ENCODE measurements at places on chromosomes 2 and 18. TPM values are rescaled to one million over a fixed set of nuclear protein-coding genes. Genes with fewer than 3 reads are reported as not detected.
A peak's percentile ranks its signal among the peaks of the same experiment; 100 is the strongest.

GRCh38 chr2:25311865-25312575 is 29.7 kb downstream of the DNMT3A start:
- H3K4me3 ChIP-seq: no peak overlapping the region
- no peaks in the 10 kb centered on the region for H3K27me3 ChIP-seq
- peak overlapping the region; percentile 79 for H3K27ac ChIP-seq
- peaks cover 34% of the 10 kb centered on the region for H3K4me1 ChIP-seq

UGT1A5 gene
- total RNA-seq: not detected

GRCh38 chr18:3447068-3447894 is 2.7 kb upstream of the TGIF1 start:
- H3K27me3 ChIP-seq: no peaks in the 10 kb centered on the region
- peak; percentile 12 for DNase-seq
- H3K27ac ChIP-seq: peak overlapping the region; percentile 96
- peaks cover 5% of the 10 kb centered on the region for H3K4me1 ChIP-seq
- peak overlapping the region; percentile 78 for H3K4me3 ChIP-seq
- H3K36me3 ChIP-seq: no peaks in the 10 kb centered on the region

DNA sequence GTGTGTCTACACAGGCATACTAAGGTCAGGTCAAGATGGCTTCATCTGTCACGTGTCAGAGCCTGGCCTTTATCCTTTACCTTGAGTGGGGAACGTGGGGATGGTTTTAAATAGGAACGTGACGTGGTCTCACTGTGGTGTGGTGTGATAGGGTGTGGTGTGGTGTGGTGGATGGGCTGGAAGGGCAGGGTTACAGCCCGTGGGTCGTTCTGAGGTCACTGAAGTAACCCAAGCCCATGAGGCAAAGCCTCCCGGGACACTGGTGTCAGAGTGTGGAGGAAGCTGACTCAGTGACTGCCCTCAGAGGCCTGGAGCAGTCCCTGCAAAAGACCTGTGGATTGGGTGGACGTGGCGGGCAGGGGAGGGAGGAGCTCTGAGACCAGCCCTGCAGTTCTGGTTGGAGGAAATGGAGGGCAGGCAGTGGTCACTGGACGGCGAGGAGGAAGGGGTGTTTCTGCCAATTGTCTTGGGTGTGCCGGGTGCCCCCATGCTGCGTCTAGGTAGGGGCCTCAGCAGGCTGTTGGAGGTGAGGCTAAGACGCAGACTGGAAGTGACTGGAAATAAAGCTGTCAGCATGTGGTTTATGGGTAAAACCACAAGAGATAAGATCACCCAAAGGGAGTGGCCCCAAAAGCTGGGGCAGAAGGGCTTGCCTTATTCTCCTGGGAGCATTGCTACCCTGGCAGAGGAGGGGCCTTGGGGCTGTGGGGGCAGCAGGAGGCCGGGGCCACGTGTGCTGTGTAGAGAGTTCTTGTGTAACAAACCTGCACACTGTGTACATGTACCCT is 84.8 kb downstream of the SH3RF3 start:
- H3K27me3 ChIP-seq: peaks cover 23% of the 10 kb centered on the region
- no peak overlapping the region for H3K4me3 ChIP-seq
- DNase-seq: peak; percentile 77
- H3K27ac ChIP-seq: no peak overlapping the region
- peaks cover 44% of the 10 kb centered on the region for H3K4me1 ChIP-seq

RAB6C gene
- total RNA-seq: not detected

GRCh38 chr2:142989273-142990204 is 112.1 kb downstream of the KYNU start:
- no peaks in the 10 kb centered on the region for H3K4me1 ChIP-seq
- H3K27ac ChIP-seq: no peak overlapping the region
- DNase-seq: peak; percentile 7
- no peaks in the 10 kb centered on the region for H3K36me3 ChIP-seq

ARHGEF4 gene
- 3.4 TPM for total RNA-seq

GRCh38 chr2:46521215-46521683 is 41.9 kb downstream of the TMEM247 start:
- H3K27me3 ChIP-seq: no peaks in the 10 kb centered on the region
- no peaks in the 10 kb centered on the region for H3K4me1 ChIP-seq
- no peak overlapping the region for H3K4me3 ChIP-seq
- H3K27ac ChIP-seq: no peak overlapping the region
- no peak for DNase-seq

GRCh38 chr2:116717832-116718231 is 1096.7 kb upstream of the DDX18 start:
- H3K4me1 ChIP-seq: no peaks in the 10 kb centered on the region
- H3K27ac ChIP-seq: no peak overlapping the region
- no peaks in the 10 kb centered on the region for H3K27me3 ChIP-seq
- no peak for DNase-seq
- no peaks in the 10 kb centered on the region for H3K36me3 ChIP-seq
- no peak overlapping the region for H3K4me3 ChIP-seq

CHRNG gene
- total RNA-seq: not detected

GRCh38 chr2:80510716-80511115 is 206.2 kb upstream of the LRRTM1 start:
- no peak for DNase-seq
- H3K27ac ChIP-seq: no peak overlapping the region
- H3K27me3 ChIP-seq: no peaks in the 10 kb centered on the region
- no peaks in the 10 kb centered on the region for H3K36me3 ChIP-seq
- H3K4me3 ChIP-seq: no peak overlapping the region

DNA sequence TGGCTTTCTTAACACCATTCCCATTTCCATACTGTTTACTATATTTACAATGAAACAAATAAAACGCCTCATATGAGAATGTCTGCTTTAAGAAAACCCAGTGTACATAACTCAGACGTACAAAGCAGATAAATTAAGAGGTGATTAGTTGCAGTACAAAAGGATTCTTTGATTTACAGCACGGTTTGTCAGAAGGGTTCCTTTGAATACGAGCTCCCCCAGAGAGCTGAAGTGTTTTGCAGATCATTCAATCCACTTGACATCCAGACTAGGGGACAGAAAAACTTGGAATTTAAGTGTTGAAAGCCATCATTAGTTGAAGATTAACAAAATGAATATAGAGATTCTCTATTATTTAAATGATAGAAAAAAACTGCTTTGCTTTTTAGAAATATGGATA is 72.5 kb downstream of the RAPGEF4 start:
- no peak overlapping the region for H3K27ac ChIP-seq
- H3K4me3 ChIP-seq: no peak overlapping the region
- H3K4me1 ChIP-seq: no peaks in the 10 kb centered on the region

SCTR gene
- not detected for total RNA-seq

CRACDL gene
- total RNA-seq: 0.79 TPM

- no peaks in the 10 kb centered on the region for H3K36me3 ChIP-seq
- peak within 1 kb of the TSS; percentile 76 for H3K4me3 ChIP-seq
- H3K27ac ChIP-seq: peak within 1 kb of the TSS; percentile 47
- H3K4me1 ChIP-seq: no peaks in the 10 kb centered on the region
- DNase-seq: peak; percentile 42
These were observed at the start of gene CHST10 for GRCh38 chr2:100416935-100417710. TSS of gene CHST10 (minus strand) at chr2:100417668. CDS start at chr2:100406675, 10,993 bp downstream.

DNA sequence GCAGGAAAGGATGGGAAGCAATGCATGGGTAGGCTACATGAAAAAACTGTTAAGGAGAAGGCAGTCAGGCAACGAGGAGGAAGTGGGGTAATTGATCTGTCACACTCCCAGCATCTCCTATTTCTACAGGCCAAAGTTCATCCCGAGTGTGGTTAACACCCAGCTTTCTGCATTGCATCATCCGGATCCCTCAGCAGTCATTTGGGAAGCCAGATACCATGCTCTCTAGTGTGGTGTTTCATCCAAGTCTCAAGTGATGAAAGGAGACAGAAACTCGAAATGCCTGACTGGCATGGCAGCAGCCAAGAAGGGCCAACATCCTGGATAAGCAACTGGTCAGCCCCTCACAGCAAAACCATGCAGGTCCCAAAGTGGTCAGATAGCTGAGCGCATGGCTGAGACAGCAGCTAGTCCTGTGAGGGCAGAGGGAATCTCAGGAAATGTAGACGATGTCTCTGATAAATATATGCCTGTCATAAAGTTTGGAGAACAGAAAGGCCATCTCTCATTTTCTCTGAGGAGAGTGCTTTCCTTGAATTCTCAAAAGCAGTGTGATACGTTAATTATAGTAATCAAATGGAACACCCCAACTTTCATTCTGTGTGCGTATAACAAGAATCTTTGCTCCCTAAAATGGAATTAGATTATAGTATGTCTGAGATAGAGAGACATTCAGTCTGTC is 24.8 kb upstream of the HNRNPA3 start:
- no peaks in the 10 kb centered on the region for H3K27me3 ChIP-seq
- H3K27ac ChIP-seq: no peak overlapping the region
- no peak for DNase-seq
- H3K36me3 ChIP-seq: no peaks in the 10 kb centered on the region
- no peaks in the 10 kb centered on the region for H3K4me1 ChIP-seq
- H3K4me3 ChIP-seq: no peak overlapping the region
